H1 (cell line): ENCODE measurements at places on chromosomes 1 and 21.

DNA sequence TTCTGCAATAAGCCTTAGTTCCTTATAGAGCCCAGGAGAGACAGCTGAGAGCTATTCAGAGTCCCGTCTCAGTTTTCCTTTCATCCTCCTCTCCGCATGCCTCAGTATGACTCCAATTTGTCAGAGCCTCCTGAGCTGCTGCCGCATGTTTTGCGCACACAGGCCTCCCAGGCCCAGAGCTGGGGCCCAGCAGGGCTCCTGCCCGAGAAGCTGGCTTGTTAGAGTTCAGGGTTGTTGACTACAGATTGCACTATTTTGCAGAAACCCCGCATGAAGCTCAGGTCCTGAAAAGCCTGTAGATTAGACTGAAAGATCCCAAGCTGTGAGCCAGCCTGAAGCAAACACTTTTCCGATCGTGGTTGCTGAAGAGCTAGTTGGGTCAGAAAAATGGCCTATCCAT is 51.5 kb downstream of the IGSF5 start:
- no peak for DNase-seq

- peak; percentile 51 for DNase-seq
Observed at GRCh38 chr1:150162582-150162861, 12.8 kb downstream of the PLEKHO1 start.

DNA sequence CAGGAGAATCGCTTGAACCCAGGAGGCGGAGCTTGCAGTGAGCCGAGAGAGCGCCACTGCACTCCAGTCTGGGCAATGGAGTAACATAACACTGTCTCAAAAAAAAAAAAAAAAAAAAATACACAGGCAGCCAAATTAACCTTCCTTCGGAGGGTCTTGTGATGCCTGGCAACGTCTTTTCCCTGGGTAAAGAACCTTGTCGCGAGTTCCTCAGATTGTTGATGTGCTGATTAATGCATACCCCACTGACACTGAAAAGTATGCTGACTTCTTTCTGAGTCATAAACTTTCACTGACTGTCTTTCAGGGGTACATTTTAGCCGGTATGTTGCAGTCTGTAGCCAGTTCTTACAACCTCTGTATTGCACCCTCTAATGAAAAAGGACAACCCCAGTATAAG is 95.1 kb upstream of the SOD1 start:
- no peak for DNase-seq

DNA sequence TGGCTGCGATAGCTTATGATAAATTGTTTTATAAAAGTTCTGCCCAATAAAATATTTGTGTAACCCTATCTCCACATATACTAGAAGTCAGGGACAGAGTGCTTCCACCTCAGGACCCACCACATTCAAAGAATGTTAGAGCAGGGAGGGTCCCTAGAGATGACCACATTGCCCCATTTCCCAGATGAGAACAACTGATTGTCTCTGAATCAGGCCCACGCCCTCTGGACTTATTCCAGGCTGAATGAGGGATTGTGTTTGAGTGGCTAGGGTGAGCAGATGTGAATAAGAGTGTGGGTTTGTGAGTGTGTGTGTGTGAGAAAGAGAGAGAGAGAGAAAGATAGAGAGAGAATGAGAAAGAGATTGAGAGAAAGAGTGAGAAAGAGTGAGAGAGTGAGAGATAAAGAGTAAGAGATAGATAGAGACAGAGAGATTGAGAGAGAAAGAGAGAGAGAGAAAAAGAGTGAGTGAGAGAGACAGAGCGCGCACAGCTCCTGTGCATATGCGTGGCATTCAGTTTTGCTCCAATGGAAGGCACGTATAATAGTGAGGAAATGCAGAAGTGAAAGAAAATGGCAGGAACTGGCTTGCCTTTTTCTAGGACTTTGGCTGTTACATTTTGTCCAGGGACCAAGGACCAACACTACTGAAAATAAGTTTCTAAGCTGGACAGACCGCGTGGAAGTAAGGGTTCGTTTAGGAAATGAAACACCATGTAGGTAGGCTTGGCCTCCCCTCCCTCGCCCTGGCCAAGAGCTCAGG is 94.1 kb downstream of the ABCA4 start:
- DNase-seq, result no peak
